ENCODE measurements at places on chromosomes 13 and 19.

DNA sequence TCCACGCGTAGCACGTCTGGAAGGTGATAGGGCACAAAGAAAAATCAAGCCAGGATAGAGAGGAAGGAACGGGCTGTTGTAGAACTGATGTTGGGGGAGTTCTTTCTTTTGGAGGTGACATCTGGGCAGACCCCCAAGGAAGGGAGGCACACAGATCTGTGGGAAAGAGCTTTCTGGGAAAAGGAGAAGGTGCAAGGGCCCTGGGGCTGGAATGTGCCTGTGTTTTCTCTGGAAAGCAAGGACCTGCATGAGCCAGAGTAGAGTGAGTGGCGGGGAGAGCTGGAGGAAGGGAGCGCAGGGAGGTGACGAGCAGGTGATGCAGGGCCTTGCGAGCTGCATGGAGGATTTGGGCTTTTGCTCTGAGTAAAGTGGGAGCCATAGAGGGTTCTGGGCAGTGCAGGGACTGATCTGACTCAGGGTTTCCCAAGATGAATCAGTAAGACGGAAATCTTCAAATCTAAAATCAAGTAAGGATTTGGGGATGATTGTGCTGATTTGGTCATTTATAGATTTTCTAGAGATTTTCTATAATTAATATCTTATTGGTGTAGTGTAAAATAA, 30.8 kb downstream of the SMARCA4 start:
- DNase-seq, result no peak

GRCh38 chr13:40389081-40389641, 277.3 kb downstream of the FOXO1 start:
- DNase-seq, result no peak

DNA sequence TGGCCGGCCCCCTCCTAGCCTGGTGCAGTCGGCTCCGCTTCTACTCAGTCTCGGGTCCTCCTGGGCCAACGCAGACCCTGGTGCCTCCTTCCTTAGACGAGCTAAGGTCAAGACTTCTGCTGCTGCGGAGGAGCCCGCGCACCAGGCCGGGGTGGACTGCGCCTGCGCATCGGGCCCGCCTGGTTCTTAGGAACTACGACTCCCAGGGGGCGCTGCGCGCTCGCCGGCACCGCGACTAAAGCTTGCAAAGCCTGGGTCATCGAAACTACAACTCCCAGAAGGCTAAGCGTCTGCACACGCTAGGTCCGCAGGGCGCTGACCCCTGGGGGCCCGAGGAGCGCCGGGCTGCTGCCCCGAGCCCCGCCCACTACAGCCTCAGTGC, at the start of gene ZNF835:
Gene ZNF835 (minus strand): TSS at position 145 of the 382 bp plus-strand sequence. CDS start 6,559 bp downstream, outside the sequence.
- no peak for DNase-seq

GRCh38 chr13:45292176-45292575, 48.8 kb downstream of the TPT1 start:
- DNase-seq, result peak; percentile 36

GRCh38 chr19:2014731-2015607, 545 bp downstream of the BTBD2 start:
- DNase-seq, result no peak

DNA sequence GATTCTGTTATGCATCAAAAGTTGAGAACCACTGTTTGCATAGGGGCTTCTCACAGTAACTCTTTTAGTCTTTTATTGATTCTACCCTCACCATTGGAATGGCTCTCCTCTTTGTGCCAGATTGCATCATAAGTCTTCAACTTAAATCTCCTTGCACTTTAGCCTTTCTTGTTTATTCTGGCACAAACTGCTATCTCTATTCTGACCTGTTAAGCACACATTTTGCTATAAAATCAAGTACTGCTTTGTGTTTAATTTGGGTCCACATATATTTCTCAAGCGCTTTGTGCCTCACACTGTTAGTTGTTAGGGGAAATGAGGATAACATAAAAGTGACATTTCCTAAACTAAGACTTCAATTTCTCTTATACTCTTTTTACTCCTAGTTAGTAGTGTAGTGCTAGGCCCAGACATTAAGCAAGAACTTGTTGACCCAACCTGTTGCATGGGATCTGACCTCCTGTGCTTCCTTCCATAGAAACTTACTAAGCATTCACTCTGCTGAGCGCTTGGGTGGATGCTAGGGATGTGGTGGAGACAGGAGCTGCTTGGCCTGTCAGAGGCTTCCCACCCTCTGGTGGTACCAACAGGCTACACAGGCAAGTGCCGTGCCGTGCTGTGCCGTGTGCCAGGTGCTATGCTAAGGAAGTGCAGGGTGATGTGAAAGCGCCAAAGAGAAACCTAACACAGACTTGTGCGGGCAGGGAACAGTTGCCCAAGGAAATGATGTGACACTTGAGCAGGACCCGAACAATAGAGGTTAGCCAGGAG, 1.2 kb downstream of the UTP14C start:
- DNase-seq, result no peak

DNA sequence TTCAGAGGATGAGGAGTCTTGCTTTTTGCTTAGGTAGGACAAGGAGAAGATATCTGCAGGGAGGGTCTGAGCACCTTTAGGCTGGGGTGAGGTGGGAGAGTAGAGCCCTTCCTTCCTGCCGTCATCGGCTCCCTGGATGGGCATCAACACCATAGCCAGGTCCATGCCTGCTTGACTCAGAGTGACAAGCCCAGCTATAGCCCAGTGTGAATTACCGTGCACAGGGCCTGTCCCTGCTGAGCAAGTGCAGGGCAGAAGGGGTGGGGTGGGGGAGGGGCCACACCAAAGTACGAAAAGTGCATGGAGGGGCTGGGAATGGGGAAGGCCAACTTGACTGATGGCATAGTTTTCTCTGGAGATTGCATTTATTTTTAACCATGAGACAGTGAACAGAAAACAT, 30.3 kb upstream of the RNF113B start:
- no peak for DNase-seq

GRCh38 chr13:111282425-111282824, 38.0 kb upstream of the TEX29 start:
- DNase-seq, result no peak

DNA sequence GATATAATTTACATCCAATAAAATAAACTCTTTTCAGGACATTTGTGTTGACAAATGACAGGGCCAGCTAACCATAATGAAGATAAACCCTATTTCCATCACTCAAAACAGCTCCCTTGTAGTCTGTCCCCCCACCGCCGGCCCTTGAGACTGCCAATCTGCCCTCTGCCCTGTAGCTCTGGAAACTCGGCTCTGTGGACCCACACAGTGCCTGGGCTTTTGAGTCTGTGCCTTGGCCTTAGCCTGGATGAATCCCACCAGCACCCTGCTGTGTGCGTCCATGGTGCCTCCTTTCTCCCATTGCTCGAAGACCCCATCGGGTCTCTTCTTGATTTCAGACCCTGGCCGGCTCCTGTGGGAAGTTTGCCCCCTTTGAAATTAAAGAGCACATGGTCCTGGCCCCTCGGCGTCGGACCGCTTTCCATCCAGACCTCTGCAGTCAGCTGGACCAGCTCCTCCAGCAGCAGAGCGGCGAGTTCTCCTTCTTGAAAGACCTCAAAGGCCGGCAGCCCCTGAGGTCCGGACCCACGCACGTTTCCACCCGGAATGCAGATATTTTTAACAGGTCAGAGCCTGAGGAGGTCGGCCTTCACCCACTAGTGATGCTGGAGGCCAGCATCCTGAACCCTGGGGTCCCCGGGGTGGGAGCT, 26.0 kb downstream of the CHAF1A start:
- no peak for DNase-seq

DNA sequence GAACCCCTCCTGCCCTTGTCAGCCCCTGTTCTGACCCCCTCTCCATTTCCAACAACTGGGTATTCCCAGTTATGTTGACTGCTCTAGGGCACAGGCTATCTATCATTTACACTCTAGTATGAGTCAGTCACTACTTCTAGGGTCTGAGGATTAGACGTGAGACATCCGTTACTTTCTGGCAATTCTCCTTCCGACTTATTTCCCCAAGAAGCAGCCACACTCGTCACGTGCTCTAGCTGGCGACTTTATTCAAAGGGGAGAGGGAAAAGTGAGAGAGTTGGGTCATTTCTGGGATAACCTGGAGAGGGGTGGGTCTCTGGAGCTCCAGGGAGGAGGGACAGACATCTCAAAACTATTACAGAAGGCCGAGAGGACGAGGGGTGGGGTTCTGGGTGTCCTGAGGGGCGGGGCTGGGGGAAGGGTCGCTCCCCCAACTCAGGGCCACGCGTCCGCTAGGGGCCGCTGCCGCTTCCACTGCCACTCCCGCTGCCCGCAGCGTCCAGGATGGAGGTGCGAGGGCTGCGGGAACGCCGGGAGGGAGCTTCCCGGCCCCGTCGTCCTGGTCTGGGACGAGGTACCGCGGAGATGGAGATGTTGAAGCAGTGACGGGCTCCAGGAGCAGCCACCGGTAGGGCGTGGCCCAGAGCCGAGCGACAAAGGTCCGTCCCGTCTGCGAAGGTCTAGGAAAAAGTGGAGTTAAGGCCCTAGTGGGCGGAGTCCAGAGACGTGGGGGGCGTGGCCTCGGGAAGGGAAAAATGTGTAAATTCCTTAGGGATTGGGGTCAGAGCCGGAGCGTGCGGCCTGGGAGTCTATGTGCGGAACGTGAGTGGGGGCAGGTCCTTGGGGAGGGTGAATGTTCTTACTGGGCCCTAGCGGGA, 8.9 kb downstream of the RTBDN start:
- no peak for DNase-seq

DNA sequence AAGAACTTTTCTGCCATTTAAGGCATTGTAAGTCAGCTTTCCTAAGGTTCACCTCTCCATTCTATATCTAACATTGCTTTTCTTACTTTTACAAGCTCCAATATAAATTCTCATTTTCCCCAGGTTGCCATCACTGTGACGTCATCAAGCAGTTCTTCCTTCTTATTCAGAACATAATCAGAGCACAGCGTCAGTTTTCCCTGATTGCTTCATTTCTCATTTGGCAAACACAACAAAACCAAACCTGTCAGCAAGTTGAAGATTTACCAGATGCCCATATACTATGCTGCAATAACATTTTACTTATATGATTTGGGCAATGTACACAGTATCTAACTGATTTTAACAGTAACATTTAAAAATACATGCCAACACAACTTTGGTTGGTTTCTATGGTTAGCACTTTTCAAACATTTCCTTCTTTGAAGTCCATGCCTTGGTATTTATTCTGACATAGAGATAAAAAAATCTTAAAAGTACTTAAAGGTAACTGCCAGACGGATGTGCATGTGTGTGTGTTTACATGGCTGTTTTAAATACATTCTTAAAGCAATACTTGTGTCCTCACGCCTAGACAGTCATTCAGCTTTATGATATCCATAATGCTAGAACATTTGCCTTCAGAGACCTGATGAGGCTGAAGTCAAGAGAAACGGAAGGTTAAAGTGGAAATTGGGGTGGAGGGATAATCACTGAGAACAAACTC, 264.0 kb downstream of the KLF12 start:
- no peak for DNase-seq

DNA sequence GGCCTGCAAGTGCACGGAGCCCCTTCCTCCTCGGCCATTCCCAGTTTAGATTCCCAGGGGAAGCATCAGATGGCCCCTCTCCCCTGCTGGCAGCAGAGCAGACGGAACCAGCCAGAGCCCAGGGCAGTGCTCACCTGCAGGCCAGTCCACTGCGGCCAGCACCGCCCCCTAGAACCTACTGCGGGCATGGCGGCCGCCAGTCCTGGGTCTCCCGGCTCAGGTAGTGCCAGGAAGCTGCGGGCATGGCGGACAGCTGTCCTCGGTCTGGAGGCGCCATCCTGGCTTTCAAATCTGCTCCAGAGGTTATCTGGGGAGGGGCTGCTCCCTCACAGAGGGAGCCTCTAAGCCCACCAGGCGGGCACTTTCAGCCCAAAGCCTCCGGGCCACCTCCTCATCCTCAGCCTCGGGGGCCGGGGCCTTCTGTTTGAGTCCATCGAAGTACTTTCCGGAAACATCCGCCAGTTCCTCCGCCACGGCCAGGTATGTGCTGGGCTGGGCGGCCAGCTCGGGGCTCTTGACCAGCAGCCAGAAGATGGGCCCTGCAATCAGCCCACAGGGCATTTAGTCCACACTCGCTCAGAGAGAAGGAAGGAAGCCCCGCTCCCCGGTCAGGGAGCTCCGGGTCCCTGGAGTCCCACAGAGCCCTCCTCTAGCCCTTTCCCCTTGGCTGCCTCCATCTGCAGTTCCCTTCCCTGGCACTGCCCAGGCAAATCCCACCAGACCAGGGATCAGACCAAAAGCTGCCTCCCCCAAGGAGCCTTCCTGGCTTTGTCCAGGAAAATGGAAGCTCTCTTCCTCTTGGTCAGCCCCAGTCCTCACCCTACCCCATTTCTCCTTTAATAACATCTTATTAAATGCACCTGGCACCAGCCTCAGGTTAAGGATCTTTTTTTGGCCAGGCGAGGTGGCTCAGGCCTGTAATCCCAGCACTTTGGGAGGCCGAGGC, 7.0 kb upstream of the GP6 start:
- DNase-seq, result no peak

DNA sequence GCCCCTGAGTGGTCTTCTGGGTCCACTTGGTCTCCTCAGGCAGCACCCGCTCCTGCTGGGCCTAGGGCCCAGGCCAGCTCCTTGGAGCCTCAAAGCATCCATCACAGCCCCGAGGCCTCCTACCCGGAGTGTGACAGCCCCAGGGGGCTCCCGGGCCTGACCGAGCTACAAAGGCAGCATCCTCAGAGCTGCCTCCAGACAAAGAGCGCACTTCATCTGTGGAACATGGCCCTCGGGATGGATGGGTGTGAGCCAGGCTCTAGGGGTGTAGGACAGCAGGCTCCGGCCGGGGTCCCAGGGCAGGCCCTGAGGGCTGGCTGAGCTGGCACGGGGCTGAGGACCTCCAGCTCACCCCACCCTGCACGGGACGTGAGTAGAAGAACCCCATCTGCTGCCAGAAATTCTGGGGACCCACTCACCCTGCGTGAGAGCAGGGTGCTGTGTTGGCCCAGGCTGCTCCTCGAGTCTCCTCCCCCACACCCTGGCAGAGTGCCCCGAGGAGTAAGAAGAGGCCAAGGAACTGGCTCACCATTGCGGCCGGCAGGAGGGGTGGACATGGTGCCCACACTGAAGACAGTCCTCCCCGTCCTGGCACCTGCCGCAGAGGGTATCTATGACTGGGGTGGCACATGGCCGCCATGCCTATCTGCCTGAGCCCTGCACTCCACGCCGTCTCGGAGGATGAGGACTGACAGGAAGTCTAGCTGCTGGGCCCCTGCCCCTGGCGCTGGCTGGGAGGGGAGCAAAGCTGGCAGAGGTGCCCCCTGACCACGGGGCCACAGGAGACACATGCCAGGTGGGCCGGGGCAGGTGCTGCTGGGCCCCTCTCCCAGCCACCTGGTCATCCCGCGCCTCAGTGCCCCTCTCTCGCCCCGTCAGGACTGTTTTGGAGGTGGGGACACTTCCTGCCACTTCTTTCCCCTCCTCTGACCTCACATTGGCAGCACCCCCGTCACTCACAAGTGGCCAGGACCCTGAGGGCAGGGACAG, 22.3 kb downstream of the CEBPG start:
- no peak for DNase-seq

GRCh38 chr13:40410315-40410714, 256.1 kb downstream of the FOXO1 start:
- no peak for DNase-seq

DNA sequence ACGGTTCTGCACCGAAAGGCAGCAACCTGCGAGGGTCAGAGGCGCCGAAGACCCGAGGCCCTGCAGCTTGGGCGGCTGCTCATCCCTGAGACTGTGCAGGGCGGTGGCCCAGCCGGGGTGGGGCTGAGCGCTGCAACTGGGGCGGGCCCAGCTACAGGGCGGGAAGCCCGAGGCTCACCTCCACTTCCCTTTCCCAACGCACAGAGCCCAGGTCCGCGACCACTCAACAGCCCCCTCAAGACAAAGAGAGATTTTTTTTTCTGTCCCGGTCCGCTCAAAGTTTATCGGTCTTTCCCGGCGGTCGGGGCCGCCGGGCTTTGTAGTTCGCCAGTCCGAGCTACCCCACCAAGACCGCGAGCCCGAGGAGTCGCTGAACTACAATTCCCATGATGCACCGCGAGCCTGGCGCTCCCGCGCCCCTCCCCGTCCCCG, 573 bp downstream of the KATNAL1 start:
- DNase-seq, result peak; percentile 87
